ENCODE measurements at places on chromosomes 1 and 21. TPM values are rescaled to one million over a fixed set of nuclear protein-coding genes. Genes with fewer than 3 reads are reported as not detected.

DNA sequence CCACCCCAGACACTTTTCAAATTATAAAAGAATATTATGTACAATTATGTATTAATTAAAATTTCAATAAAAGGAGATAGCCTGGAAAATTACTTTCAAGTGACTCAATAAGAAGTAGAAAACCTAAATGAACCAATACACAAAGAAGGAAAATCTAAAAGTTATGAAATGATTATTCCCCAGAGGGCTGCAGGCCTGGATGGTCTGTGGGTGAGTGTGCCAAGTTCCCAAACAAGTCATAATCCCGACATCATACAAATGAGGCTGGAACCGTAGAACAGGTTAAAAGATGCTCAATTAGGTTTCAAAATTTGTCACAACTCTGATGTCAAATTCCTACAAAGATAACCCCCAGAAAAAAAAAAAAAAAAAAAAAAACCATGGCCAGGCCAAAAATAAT lies 12.7 kb downstream of the SPATC1L start:
- H3K4me1 ChIP-seq, result no peaks in the 10 kb centered on the region
- no peak for DNase-seq
- no peaks in the 10 kb centered on the region for H3K36me3 ChIP-seq
- H3K4me3 ChIP-seq, result no peak overlapping the region
- H3K27me3 ChIP-seq, result no peaks in the 10 kb centered on the region

GRCh38 chr1:42420911-42421585 lies 34.8 kb downstream of the ZMYND12 start:
- H3K4me1 ChIP-seq, result no peaks in the 10 kb centered on the region
- H3K4me3 ChIP-seq, result no peak overlapping the region
- no peak for DNase-seq
- peak overlapping the region; percentile 41 for H3K27ac ChIP-seq
- H3K36me3 ChIP-seq, result no peaks in the 10 kb centered on the region
- H3K27me3 ChIP-seq, result no peaks in the 10 kb centered on the region

DNA sequence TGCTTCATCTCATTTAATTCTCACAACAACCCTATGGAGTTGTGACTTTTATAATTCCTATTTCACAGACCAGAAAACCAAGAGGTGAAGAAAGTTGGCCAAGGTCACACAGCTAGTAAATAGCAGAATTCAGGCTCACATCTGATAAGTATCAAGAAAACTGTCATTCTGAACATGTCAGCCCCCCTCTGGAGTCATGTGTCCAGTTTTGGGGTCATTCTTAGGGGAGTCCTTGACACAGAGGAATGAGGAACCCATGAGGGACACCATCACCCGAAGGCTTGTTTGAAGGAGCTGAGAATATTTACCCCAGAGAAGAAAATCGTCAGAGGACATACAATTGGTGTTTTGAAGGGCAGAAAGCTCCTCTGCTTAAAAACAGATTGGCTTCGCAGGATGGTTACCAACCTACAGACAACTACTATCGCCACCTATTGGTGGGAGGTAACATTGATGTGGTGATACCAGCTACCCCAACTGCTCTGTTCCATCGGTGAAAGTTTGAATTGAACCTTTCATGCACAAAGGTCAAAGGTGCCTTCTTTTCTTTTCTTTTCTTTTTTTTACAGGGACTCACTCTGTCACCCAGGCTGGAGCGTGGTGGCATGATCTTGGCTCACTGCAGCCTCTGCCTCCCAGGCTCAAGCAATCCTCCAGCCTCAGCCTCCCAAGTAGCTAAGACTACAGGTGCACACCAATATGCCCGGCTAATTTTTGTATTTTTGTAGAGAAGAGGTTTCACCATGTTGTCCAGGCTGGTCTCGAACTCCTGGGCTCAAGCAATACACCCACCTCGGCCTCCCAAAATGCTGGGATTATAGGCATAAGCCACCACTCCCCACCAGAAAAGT lies 31.3 kb downstream of the NCMAP start:
- peaks cover 7% of the 10 kb centered on the region for H3K27me3 ChIP-seq
- no peaks in the 10 kb centered on the region for H3K4me1 ChIP-seq
- no peak overlapping the region for H3K4me3 ChIP-seq
- DNase-seq, result peak; percentile 65

- H3K4me1 ChIP-seq, result peaks cover 16% of the 10 kb centered on the region
- H3K4me3 ChIP-seq, result peak overlapping the region; percentile 1
- peak overlapping the region; percentile 25 for H3K27ac ChIP-seq
- peak; percentile 84 for DNase-seq
Measured at GRCh38 chr1:8004803-8005573, 21.1 kb downstream of the ERRFI1 start.

GRCh38 chr1:6450943-6451373 lies 15.0 kb downstream of the TNFRSF25 start:
- H3K27ac ChIP-seq, result no peak overlapping the region
- H3K4me1 ChIP-seq, result no peaks in the 10 kb centered on the region
- no peak for DNase-seq
- H3K27me3 ChIP-seq, result peaks cover 87% of the 10 kb centered on the region
- no peaks in the 10 kb centered on the region for H3K36me3 ChIP-seq

GRCh38 chr1:62288224-62288623 lies 31.0 kb downstream of the KANK4 start:
- peak overlapping the region; percentile 7 for H3K27ac ChIP-seq
- H3K4me3 ChIP-seq, result no peak overlapping the region
- no peaks in the 10 kb centered on the region for H3K36me3 ChIP-seq
- H3K27me3 ChIP-seq, result no peaks in the 10 kb centered on the region

DNA sequence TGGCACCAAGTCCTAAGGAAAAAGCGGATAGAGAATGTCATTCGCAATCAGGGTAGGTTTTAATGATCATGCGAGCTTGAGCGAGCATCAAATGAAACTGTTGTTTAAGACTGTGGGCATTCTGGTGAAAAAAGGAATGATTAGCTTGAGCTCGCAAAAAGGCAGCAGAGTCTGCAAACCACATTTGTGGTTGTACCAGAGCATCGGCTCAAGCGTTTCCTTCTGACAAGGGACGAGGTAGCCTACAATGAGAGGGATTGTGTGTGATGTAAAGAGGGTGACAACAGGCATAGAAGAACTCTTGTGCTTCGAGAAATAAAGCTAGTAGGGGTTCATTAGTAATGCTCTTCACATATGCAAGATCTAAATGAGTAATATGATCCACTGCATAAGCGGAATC lies 11.1 kb upstream of the CD48 start:
- DNase-seq, result no peak
- H3K4me3 ChIP-seq, result no peak overlapping the region
- no peak overlapping the region for H3K27ac ChIP-seq
- no peaks in the 10 kb centered on the region for H3K27me3 ChIP-seq
- H3K36me3 ChIP-seq, result no peaks in the 10 kb centered on the region

- H3K36me3 ChIP-seq, result no peaks in the 10 kb centered on the region
- H3K27me3 ChIP-seq, result no peaks in the 10 kb centered on the region
- no peak overlapping the region for H3K4me3 ChIP-seq
- no peaks in the 10 kb centered on the region for H3K4me1 ChIP-seq
- H3K27ac ChIP-seq, result no peak overlapping the region
Measured at GRCh38 chr21:38179511-38179910, 77.3 kb upstream of the KCNJ15 start.

ITLN2 gene
- total RNA-seq, result 15.8 TPM

HCRTR1 gene
- total RNA-seq, result not detected

DAB1 gene
- 37.5 TPM for total RNA-seq

Measured in endodermal cell (in vitro differentiated cells).